Upper lobe of right lung (tissue), 1 donor: ENCODE measurements at places on chromosomes 5 and 9.

DNA sequence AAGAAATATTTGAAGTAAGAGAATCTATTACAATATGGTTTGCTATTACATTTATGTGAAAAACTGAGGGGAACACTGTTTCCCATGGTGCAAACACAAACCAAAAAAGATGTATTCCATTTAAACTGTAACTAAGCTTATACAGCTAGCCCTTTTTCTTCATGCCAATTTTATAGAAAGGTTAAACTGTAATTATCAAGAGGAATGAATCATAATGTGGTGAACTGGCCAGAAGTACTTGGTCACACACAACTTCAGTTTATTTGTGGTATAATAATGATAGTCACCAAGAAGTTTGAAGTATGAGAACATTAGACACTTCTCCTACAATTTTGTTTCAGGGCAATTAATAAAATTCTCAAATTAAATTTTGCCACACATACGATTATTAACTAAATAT is 177.9 kb downstream of the XRCC4 start:
- DNase-seq, result no peak
- no peaks in the 10 kb centered on the region for H3K27me3 ChIP-seq
- no peaks in the 10 kb centered on the region for H3K4me1 ChIP-seq

DNA sequence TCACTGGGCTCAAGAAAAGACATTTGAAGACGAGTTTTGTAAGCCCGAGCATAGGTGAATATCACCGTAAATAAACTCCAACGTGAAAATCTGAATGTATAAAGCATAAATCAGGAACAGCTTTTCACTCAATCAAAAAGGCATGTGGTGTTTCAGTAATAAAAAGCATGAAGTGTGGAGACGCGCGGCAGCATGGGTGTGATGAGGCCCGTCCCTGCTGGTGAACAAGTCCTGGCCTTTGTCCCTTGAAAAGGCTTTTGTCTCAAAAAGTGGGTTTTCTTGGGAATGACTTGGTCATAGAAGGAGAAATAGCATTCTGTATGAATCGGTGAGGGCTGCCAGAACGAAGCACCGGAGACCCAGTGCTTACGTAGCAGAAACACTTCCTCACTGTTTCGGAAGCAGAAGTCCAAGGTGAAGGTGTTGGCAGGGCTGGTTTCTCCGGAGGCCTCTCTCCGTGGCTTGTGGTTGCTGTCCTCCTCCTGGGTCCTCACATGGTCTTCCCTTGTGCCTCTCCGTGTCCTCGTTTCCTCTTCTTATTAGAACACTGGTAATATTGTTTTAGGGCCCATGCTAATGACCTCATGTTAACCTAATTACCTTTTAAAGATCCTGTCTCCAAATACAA is 24.9 kb downstream of the ROPN1L start:
- peaks cover 6% of the 10 kb centered on the region for H3K4me1 ChIP-seq
- H3K27ac ChIP-seq, result no peak overlapping the region
- H3K36me3 ChIP-seq, result no peaks in the 10 kb centered on the region
- DNase-seq, result no peak
- no peaks in the 10 kb centered on the region for H3K27me3 ChIP-seq
- no peak overlapping the region for H3K4me3 ChIP-seq

DNA sequence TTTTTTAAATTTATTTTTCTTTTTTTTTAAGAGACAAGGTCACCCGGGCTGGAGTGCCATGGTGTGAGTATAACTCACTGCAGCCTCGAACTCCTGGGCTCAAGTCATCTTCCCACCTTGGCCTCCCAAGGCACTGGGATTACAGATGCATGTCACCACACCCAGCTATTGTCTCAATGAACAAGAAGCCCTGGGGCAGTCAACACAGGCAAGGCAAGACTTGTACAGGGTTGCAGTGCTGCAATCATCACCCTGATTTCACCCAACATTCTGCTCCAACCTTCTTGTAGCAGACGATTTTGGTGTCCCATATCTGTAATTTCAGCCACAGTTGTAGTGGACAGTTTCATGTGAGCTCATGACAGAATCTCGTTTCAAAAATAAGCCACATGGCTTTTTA is 205.8 kb upstream of the KIF2A start:
- H3K27ac ChIP-seq, result no peak overlapping the region
- H3K4me1 ChIP-seq, result no peaks in the 10 kb centered on the region
- H3K36me3 ChIP-seq, result no peaks in the 10 kb centered on the region

GRCh38 chr9:78035383-78035993 is 3.9 kb upstream of the GNAQ start:
- H3K4me1 ChIP-seq, result peaks cover 25% of the 10 kb centered on the region
- H3K27ac ChIP-seq, result peak overlapping the region; percentile 94
- no peaks in the 10 kb centered on the region for H3K36me3 ChIP-seq
- H3K4me3 ChIP-seq, result no peak overlapping the region
- H3K27me3 ChIP-seq, result no peaks in the 10 kb centered on the region

DNA sequence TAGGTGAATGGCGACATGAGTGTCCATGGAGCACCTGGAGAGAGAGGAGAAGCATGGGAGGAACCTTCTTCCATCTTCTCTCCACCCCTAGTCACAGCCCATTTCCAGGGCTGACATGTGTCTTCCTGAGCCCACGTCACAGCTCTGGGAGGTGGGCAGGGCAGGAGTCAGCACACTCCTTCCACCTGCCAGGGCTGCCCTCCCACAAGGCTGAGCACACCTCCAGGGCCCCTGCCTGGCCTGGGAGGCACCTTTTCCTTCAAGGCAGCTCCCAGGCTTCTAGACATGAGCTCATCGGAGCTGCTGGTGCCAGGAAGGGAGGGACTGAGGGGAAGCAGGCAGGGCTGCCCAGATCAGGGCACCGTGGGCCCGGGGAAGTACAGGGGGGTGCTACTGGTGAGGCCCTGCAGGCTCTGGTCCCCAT is 13.6 kb upstream of the SYNPO start:
- H3K4me3 ChIP-seq, result peak overlapping the region; percentile 79
- H3K4me1 ChIP-seq, result peaks cover 44% of the 10 kb centered on the region
- H3K27ac ChIP-seq, result peak overlapping the region; percentile 93
- peaks cover 5% of the 10 kb centered on the region for H3K27me3 ChIP-seq
- DNase-seq, result peak; percentile 78
- peaks cover 3% of the 10 kb centered on the region for H3K36me3 ChIP-seq

- no peak overlapping the region for H3K4me3 ChIP-seq
- DNase-seq, result no peak
- H3K27me3 ChIP-seq, result no peaks in the 10 kb centered on the region
- H3K36me3 ChIP-seq, result no peaks in the 10 kb centered on the region
- H3K4me1 ChIP-seq, result no peaks in the 10 kb centered on the region
Measured at GRCh38 chr5:101904736-101905135, 391.3 kb downstream of the SLCO4C1 start.

DNA sequence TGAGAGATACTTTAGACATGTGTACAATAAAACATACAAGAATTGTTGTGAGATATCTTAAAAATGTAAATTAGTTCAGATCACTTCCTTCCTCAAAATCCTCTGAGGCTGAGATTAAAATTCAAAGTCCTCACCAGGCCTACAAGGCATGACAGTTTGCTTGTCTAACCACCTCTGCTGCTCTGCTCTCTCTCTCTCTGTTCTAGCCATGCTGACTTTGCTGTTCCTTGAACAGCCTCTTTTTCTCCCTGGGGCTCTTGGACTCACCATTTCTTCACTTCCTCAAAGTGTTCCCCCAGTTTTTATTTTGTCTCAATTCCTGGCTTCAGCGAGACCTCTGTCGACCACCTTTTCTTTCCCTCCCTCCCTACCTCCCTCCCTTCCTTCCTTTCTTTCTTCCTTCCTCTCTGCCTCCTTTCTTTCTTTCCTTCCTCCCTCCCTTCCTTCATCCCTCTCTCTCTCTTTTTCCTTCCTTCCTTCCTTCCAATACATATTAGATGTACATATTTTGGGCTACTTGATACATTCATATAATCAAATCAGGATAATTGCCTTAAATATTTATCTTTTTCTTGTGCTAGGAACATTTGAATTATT is 27.0 kb downstream of the CATSPER3 start:
- H3K27ac ChIP-seq, result no peak overlapping the region
- no peak for DNase-seq
- H3K4me3 ChIP-seq, result no peak overlapping the region
- no peaks in the 10 kb centered on the region for H3K4me1 ChIP-seq
- H3K27me3 ChIP-seq, result no peaks in the 10 kb centered on the region

GRCh38 chr9:32524892-32525708 is 896 bp downstream of the RIGI start:
- DNase-seq, result no peak
- peaks cover 30% of the 10 kb centered on the region for H3K4me1 ChIP-seq
- peak overlapping the region; percentile 90 for H3K4me3 ChIP-seq
- peak overlapping the region; percentile 88 for H3K27ac ChIP-seq
- no peaks in the 10 kb centered on the region for H3K27me3 ChIP-seq
- no peaks in the 10 kb centered on the region for H3K36me3 ChIP-seq

DNA sequence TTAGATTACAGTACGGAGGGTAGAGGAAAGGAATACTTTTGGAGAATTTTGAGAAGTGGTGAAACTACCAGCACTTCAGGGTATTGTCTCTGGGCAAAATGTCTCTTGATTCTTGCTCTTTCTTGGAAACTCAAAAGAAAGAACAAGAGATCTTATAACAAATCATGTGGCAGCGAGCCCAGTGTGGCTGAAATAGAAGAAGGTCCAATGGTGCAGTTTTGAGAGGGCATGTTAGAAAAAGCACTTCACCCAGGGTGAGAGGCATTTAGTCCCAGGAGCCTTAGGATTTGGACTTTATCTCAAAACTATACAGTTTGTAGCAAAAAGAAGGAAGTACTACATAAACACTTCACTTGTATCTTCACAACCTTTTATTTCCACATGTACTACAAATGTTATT is 39.4 kb downstream of the NNT start:
- no peak for DNase-seq
- H3K4me3 ChIP-seq, result no peak overlapping the region
- no peak overlapping the region for H3K27ac ChIP-seq
- H3K27me3 ChIP-seq, result no peaks in the 10 kb centered on the region
- H3K4me1 ChIP-seq, result peaks cover 9% of the 10 kb centered on the region
- H3K36me3 ChIP-seq, result peaks cover 37% of the 10 kb centered on the region

GRCh38 chr9:137972988-137973470 is 95.4 kb downstream of the CACNA1B start:
- H3K4me3 ChIP-seq, result no peak overlapping the region
- no peaks in the 10 kb centered on the region for H3K36me3 ChIP-seq
- no peaks in the 10 kb centered on the region for H3K4me1 ChIP-seq

- H3K27me3 ChIP-seq, result no peaks in the 10 kb centered on the region
- H3K36me3 ChIP-seq, result no peaks in the 10 kb centered on the region
- peak overlapping the region; percentile 78 for H3K27ac ChIP-seq
Measured at GRCh38 chr5:179275381-179275878, 69.8 kb downstream of the ADAMTS2 start.

- no peak overlapping the region for H3K4me3 ChIP-seq
- peak overlapping the region; percentile 60 for H3K27ac ChIP-seq
- DNase-seq, result no peak
- peaks cover 11% of the 10 kb centered on the region for H3K4me1 ChIP-seq
Measured at GRCh38 chr5:68067976-68068603, 147.5 kb upstream of the PIK3R1 start.

GRCh38 chr5:141392429-141393198 is at the start of gene PCDHGA8:
Gene PCDHGA8, plus strand, starts transcription at chr5:141392633. Its CDS starts 181 bp downstream, at chr5:141392814.
- no peaks in the 10 kb centered on the region for H3K36me3 ChIP-seq
- no peak within 1 kb of the TSS for H3K4me3 ChIP-seq
- no peak within 1 kb of the TSS for H3K27ac ChIP-seq
- DNase-seq, result no peak
- no peaks in the 10 kb centered on the region for H3K4me1 ChIP-seq

- H3K27me3 ChIP-seq, result no peaks in the 10 kb centered on the region
- H3K27ac ChIP-seq, result no peak overlapping the region
- no peak for DNase-seq
- H3K36me3 ChIP-seq, result no peaks in the 10 kb centered on the region
Measured at GRCh38 chr9:90477535-90477934, 165.1 kb downstream of the DIRAS2 start.

GRCh38 chr9:76067696-76068095 is 177.2 kb downstream of the PCSK5 start:
- H3K27me3 ChIP-seq, result no peaks in the 10 kb centered on the region
- H3K4me3 ChIP-seq, result no peak overlapping the region
- DNase-seq, result no peak
- H3K4me1 ChIP-seq, result no peaks in the 10 kb centered on the region

DNA sequence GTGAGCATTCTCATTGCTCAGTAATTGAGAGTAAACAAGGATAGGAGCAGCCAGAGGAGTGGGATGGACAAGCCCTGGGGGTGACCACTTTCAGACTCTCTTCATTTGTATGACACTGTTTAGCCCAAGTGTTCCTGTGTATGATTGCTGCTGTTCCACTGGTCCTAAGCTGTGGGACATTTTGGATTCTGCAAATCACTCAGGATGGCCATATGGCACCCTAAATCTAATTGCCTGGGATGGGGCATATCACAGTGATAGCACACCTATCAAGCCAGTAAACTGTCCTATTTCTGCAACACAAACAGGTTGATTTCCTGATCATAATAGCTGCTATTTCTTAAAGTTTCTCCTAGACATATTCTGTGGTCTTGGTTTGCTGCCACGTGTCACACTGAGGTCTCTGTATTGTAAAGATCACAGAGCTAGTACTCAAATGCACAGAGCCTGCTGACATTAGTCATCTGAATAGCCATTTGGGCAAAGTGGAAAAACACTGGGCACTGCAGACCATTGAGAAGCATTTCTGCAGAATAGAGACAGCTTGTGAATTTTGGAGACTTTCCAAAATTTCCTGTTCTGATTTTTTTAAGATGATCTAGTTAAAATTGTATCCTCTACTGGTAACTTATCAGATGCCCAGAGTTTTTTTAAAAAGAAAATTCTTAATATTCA is 320.2 kb downstream of the RFX3 start:
- no peak overlapping the region for H3K27ac ChIP-seq
- no peak overlapping the region for H3K4me3 ChIP-seq
- H3K4me1 ChIP-seq, result no peaks in the 10 kb centered on the region
- no peak for DNase-seq

GRCh38 chr5:80140496-80140895 is 105.3 kb downstream of the THBS4 start:
- peaks cover 17% of the 10 kb centered on the region for H3K36me3 ChIP-seq
- peaks cover 31% of the 10 kb centered on the region for H3K4me1 ChIP-seq
- H3K27ac ChIP-seq, result peak overlapping the region; percentile 78
- H3K27me3 ChIP-seq, result no peaks in the 10 kb centered on the region
- no peak for DNase-seq

DNA sequence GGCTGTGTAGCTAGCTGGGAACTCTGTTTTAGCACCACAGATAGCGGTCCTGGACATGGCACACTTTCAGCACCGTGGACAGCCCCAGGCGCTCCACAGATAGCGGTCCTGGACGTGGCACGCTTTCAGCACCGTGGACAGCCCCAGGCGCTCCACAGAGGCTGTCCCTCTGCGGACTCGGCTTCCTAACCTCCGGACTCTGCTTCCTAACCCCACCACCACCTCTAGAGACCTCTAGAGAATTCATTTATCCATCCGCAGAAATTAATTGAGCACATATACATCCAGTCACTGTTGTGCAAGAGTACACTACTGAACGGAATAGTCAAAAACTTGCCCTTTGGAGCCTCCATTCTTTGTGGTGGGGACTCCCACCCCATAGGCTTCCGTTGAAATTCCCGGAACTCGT is 27.4 kb downstream of the UNC5A start:
- DNase-seq, result peak; percentile 92
- H3K27ac ChIP-seq, result no peak overlapping the region
- H3K4me3 ChIP-seq, result no peak overlapping the region
- H3K4me1 ChIP-seq, result no peaks in the 10 kb centered on the region
